ENCODE measurements at places on chromosomes 3 and 15.
A peak's percentile ranks its signal among the peaks of the same experiment; 100 is the strongest.

- no peak for DNase-seq
Observed at GRCh38 chr3:116981089-116981488, 271.5 kb downstream of the TUSC7 start.

DNA sequence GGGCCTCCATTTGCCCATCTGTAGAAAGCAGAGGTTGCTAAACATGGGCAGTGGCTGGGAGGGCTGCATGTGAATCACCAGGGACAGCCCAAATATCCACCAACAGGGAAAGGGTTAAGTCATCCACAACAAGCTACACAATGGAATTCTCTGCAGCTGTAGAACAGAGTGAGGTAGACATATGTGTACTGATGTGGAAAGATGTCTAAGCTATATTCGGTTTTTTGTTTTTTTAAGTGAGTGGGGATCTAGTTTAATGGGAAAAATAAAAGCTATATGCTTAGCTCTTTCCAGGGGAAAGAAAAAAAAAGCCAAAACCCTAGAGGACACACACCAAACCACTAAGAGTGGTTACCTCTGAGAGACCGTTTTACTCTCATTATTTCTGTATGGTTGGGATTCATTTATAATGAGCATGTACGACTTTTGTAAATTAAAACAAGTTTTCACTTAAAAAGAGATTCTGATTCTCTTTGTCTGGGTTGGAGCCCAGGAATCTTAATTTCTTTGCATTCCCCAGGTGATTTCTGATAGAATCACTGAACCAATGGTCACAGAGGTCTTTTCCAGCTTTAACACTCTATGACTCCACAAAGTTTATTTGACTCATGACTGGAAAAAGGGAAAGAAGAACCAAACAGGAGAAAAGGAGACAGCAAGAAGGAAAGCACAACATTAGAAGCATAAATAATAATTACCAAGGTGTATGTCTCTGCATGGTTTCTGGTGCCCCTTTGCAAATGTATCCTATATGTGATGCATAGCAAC, 19.1 kb downstream of the CRABP1 start:
- no peak for DNase-seq

GRCh38 chr3:170437696-170438407, 19.2 kb downstream of the CLDN11 start:
- peak; percentile 71 for DNase-seq

- no peak for DNase-seq
Observed at GRCh38 chr3:74808506-74809275, 194.2 kb upstream of the CNTN3 start.

GRCh38 chr3:161171639-161172552, 49.2 kb upstream of the NMD3 start:
- no peak for DNase-seq

DNA sequence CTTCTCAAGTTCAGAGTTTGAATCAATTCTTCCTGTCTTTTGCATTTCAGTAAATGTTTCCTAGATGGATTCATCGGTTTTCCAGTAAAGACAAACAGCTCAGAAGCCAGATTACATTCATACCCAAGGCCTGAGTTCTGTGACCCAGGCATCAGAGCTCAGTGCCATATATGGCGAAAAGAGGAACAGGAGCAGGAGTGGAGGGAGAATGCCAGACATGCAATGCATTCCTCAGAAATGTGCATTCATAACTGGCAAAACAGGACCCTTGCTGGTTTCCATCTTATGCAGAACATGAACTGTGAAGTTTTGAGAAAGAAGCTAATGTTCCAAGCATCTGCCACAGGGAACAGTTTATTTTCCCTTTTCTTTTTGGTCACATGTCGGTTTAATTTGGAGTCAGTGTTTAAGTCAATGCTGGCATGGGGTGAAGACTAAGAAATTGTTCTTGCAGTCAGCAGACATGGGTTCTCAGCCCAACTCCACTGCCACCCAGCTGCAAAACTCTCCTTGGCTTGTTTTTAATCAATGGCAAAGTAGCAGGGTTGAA, 116.5 kb downstream of the LPP start:
- DNase-seq: peak; percentile 65

DNA sequence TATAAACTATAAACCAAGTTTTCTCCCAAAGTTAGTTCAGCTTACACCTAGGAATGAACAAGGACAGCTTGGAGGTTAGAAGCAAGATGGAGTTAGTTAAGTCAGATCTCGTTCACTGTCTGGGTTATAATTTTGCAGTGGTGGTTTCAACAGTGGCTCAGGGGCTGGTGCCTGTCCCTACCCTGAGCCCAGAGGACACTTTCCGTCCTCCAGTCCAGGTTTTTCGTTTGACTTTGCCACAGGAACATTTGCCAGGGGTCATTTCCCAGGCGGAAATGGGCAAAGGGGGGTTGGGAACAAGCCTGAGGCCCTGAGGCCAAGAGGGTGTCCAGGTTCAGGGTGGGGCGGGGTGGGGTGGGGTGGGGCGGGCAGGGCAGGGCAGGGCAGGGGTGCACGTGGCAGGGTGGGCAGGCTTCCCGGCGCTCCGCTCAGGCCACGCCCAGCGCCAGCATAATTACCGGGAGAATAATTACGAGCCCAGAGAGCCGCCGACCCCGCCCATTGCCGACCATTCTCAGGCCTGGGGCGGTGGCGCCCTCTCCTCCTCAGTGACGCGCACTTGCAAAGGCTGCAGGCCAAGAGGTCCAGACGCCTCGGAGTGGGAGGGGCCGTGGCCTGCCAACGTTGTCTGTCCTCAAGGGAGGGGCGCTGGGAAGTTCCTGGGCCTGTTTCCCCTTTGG, 70.4 kb downstream of the KLF13 start:
- DNase-seq: peak; percentile 20

DNA sequence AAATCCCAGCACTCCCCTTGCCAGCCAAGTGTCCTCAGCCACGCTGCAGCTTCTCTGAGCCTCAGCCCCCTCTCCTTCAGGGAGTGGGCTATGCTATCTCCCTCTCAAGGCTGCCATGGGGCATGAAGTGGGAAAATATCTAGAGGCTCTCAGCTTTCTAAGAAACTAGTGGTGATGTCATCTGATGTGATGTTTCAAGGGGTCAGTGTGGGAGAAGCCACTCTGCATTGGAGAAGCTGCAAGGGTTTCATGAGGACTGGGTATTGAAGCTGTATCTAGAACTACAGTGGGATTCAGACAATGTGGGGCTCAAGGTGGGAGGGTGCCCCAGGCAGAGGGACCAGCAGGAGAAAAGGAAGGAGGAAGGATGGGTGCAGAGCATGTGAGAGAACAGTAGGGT, 210.2 kb downstream of the TLE3 start:
- DNase-seq: no peak
